ENCODE measurements at places on chromosomes 2 and 18.
A peak's percentile ranks its signal among the peaks of the same experiment; 100 is the strongest.

DNA sequence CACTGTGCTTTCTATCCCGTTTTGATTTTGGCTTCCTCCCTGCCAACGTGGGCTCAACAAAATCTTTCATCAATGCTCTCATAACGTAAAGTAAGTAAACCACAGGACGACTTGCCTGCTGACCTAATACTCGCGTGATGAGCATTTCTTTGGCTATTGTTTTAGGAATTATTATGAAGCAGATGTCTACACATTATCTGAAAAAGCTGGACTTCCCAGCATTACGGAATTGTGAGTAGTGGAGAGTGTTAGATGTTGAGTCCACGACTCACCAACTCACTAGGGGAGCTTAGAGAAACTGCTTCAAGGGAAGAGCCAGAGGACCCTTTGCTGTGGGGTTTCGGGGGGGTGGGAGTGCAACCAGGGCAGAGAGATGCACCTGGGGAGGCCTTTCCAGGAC is 21.9 kb downstream of the HJURP start:
- no peak for DNase-seq

DNA sequence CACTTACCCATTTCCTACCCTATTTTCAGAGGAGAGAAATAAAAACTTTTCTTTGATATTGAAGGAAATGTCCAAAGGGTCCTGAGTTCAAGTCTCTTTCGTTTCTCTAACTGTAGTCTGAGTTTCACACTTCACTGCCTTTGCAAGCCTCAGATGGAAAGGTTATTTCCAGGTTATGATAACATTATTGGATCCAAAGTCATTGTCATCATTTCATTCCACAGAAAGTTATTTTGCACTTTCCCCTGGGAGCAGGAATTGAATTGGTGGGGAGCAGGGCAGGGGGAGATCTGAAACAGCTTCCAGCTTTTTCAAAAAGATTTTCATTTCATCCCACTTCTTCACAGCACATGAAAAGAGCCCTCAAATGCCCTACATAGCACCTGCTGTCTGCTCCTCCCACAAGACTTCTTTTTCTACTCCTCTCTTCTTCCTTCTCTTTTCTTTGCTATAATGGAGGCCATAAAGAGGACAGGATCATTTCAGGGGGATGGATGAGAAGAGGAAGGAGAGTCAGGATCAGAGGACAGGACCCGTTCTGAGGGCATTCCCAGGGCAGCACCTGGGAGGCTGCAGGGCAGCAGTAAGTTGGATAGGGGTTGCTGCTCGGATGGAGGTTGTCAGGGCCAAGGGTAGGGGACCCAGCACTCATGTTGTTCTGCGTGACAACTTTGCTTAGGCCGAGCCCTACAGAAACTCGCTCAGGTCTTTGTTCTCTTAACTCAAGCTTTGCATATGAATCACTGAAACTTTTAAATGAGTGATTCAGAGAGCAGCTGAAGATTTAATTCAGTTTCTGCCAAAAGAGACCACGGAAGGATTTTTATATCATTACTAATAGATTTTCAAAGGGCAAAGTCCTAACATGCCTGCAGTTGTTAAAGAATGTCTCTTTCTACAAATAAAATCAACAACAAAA is 11.4 kb upstream of the GALNT5 start:
- DNase-seq = no peak

DNA sequence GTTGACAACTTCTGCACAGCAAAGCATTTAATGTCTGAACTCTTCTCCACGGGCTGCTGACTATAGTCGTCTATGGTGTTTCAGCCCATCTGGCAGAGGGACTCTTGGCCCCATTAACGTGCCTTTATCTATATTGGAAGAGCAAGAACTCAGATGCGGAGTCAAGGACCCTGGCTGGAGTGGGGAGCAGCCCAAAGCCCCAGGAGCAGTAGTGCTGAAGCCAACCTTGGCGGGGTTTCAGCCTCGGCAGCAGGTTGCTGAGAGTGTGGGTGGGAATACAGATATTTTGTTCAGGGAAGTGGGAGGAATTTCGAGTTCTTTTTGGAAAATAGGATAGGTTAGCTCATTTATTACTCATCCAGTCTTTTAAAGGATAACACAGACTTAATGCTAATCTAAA is 34.2 kb downstream of the TMEM17 start:
- peak; percentile 68 for DNase-seq

GRCh38 chr2:64941801-64942200 is 47.4 kb upstream of the SLC1A4 start:
- DNase-seq = no peak

- peak; percentile 71 for DNase-seq
Observed at GRCh38 chr2:105438104-105438929, 39.5 kb upstream of the FHL2 start.

DNA sequence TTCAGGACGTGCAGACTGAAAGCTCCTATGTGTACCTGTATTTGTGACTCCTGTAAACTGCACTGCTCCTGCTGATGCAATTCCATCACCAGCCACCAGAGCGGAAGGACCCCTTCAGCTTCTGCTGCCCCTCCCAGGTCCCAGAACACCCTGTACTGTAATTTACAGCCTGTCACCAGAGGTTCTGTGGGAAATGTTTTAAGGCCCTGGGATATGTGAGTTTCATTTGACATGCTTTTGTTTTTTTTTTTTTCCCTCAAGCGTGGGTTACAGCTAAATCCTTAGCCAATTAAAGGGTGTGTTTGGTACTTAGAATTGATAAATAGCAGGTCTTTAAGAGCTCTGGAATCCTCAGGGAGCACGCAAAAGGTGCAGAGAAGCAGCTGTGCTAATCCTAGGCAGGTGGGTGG is 79.4 kb downstream of the KCTD1 start:
- DNase-seq = peak; percentile 67

- DNase-seq = no peak
Observed at GRCh38 chr2:186274936-186275575, 211.0 kb upstream of the ZC3H15 start.

GRCh38 chr18:4181882-4182568 is 273.1 kb downstream of the DLGAP1 start:
- DNase-seq = no peak

DNA sequence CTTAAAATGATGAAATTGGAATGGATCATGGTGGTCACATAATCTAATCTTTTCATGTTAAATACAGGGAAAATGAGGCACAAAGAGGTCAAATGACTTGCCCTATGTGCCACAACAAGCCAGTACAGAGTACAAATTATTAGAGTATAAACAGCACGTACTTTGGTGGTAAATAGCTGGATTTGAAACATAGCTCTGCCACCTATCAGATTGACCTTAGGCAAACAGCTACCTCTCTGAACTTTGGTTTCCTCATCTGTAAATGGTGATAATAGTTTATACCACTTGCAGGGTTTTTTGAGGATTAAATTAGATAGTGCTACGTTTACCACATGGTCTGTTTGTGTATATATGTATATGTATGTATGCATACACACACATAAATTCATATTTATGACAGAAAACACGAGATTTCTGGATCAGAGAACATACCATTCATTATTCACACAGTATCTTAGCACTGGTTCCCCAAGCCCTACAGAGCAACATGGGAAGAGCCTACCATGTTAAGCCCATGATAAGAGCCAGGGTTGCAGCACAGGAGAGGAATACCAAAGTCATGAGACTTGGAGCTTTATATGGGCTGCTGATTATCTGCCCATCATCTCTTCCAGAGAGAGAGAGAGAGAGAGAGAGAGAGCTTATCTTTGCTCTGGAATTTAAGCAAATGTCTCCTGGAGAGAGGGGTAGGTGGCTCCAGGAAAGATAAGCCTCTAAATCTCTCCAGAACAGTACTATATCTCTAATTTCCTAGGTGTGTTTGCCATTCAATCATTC is 73.5 kb downstream of the MDH1 start:
- no peak for DNase-seq

GRCh38 chr2:274503-274902 is 9.8 kb downstream of the ACP1 start:
- DNase-seq = no peak

- DNase-seq = no peak
Observed at GRCh38 chr2:120287183-120288015, 34.7 kb downstream of the RALB start.

- no peak for DNase-seq
Observed at GRCh38 chr2:127954857-127955256, 69.1 kb upstream of the AMMECR1L start.

- DNase-seq = no peak
Observed at GRCh38 chr2:217632043-217632442, 370.8 kb downstream of the TNS1 start.

DNA sequence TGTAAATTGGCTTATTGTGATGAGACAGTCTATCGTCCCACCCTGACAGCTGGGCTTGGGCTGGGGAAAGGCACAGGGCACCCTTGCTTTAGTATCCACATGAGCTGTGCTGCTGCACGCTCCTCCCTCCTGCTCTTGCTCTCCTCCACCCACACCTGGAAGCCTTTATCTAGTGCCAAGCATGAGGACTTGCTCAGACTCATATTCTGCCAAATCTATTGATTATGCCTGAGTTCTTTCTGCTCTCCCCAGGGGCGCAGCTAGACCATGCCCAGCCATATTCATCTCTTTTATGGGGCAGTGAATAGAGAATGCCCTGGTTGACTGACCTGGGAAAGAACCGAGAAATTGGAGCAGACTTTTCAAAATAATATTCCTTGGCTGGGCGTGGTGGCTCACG is 29.0 kb upstream of the DPYSL5 start:
- DNase-seq = no peak

- DNase-seq = no peak
Observed at GRCh38 chr18:75753753-75754152, 326.2 kb upstream of the SMIM21 start.

DNA sequence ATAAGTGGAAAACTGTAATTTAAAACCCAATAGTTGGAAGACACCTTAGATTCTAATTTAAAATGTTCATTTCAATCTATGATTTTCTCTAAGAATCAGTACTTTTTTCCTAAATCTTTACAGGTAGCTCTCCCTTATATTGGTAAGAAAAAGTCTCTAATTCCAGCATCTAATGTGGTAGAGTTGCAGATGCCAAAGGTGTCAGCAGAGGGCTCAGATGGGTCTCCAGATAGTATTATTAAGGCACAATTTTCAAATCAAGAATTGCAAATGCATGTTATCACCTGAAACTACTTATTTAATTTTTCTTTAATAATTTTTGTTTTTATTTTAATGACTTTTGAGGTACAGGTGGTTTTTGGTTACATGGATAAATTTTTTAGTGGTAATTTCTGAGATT is 25.5 kb upstream of the ITGA4 start:
- no peak for DNase-seq

- DNase-seq = no peak
Observed at GRCh38 chr2:88127888-88128653, at the start of gene FABP1. Gene FABP1, minus strand, starts transcription at chr2:88128062. Its CDS starts 45 bp downstream, at chr2:88128017.

DNA sequence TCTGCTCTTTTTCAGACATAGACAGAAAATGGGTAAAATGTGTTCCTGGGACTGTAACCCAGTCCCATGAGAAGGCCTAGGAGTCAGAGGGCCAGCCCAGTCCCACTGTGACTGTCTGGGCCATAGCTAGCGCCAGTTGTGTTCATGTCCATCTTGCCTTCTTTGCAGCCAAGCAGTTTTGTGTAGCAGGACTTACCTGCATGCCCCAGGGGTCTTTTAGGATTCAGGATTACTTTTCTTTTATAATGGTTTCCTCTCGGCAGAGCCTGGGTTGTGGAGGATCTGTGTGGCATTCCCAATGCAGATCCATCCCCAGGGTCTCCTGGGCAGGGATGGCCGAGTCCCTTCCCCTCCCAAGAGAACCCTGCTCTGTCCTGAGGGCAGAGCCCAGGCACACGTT is 90.8 kb downstream of the FHOD3 start:
- no peak for DNase-seq

DNA sequence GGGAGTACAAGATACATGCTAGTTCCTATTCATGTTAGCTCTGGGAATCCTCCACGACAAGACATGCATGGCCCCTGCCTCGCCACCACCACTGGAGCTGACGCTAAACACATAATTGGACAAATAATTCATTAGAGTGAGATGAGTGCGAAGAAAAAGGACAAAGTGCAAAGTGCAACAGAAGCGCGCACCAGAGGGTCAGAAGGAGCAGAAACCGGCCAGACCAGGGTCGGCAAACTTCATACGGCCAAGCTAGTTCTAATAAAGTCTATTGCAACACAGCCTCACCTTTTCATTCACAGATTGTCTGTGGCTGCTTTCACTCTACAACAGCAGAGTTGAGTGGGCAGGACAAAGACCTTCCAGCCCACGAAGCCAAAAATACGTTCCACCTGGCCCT is 266.1 kb upstream of the KLHL29 start:
- no peak for DNase-seq

- DNase-seq = no peak
Observed at GRCh38 chr18:23268641-23269040, 133.4 kb downstream of the CABLES1 start.

GRCh38 chr2:239566995-239567568 is 166.3 kb upstream of the HDAC4 start:
- no peak for DNase-seq

GRCh38 chr2:173590276-173590861 is 235.7 kb downstream of the CDCA7 start:
- peak; percentile 42 for DNase-seq

DNA sequence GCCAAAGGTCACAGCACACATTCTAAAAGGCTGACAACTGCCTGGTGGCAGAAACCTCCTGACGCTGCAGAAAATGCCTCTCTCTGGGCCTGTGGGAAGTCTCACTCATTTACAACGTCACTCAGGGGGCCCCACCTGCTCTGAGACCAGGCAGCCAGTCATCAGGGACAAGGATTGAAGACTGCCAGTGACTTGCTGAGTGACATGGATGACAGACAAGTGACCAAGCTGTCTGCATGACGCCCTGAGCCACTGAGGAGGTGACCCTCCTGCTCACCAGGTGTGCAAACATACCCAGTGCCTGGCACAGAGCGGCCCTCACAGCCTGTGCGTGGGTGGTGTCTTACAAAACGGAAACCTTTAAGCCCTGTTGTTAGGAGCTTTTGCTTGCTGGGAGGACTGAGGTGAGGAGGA is 392.4 kb downstream of the TNS1 start:
- DNase-seq = no peak

DNA sequence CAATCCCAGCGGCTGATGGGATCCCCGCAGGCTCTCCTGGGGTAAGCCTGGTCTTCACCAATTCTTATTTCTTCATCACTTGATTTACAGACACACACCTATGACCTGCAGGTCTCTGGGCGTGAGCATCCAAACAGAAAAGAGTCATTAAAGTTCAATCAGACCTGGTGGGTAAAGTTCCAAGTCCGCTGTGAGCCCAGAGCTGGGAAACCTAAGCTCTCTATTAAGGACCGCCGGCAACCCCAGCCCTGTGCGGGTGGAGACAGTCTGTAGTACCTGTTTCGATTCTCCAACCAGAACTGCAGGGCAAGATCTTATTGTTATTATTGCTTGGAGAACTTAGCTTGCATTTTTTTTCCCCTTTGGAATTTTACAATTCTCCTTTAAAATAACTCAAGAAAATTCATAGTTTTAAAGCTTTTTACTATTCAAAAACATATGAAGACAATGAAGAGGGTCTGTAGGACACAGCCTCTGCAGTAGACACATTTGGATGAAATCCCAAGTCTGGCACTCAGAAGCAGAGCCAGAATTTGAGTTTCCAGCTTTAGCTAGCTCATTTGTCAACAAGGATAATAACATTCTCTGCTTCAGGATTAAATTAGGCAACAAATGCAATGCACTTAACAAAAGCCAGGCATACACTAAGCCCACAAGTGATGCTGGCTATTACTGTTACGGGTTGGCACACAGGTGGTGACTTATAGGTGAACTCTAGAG is 376.4 kb downstream of the INSIG2 start:
- no peak for DNase-seq
